ENCODE measurements at places on chromosomes 2 and 18.

- DNase-seq, result no peak
Measured at GRCh38 chr2:108106731-108107130, 120.4 kb downstream of the SLC5A7 start.

- no peak for DNase-seq
Measured at GRCh38 chr18:373780-374179, 105.9 kb upstream of the THOC1 start.

- DNase-seq, result no peak
Measured at GRCh38 chr2:173884025-173884802, 81.0 kb downstream of the SP3 start.

DNA sequence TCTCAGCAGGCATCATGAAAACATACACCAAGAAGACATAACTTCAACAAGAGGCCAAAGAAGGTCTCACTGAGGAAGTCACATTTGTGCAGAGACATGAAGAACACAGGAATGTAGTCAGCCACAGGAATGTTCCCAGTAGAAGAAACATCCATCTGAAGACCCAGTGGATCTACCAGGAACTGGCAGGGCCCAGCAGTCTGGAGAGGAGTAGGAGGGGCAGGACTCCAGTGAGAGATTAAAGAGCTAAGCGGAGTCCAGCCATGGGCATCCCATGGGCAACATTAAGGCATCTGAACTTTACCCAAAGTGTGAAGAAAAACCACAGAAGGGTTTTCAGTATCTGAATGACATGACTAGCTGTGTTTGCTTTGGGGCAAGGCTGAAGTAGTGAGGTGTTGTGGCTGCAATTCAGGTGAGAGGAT, 103.1 kb downstream of the UPP2 start:
- DNase-seq, result peak; percentile 85

DNA sequence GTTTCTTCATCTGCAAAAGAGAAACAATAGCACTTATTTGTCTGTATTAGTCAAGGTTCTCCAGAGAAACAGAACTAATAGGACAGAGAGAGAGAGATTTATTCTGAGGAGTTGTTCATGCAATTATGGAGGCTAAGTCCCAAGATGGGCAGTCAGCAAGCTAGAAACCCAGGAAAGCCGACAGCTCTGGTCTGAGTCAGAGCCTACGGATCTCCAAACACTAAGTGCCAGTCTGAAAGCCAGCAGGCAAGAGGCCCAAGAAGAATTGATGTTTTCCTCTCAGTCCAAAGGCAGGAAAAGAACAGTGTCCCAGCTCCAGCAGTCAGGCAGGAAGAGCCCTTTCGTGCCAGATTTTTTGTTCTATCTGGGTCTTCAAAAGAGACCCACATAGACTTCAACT, 36.5 kb upstream of the SLC66A3 start:
- DNase-seq, result no peak

- DNase-seq, result no peak
Measured at GRCh38 chr2:26843041-26843440, 4.9 kb upstream of the DPYSL5 start.

DNA sequence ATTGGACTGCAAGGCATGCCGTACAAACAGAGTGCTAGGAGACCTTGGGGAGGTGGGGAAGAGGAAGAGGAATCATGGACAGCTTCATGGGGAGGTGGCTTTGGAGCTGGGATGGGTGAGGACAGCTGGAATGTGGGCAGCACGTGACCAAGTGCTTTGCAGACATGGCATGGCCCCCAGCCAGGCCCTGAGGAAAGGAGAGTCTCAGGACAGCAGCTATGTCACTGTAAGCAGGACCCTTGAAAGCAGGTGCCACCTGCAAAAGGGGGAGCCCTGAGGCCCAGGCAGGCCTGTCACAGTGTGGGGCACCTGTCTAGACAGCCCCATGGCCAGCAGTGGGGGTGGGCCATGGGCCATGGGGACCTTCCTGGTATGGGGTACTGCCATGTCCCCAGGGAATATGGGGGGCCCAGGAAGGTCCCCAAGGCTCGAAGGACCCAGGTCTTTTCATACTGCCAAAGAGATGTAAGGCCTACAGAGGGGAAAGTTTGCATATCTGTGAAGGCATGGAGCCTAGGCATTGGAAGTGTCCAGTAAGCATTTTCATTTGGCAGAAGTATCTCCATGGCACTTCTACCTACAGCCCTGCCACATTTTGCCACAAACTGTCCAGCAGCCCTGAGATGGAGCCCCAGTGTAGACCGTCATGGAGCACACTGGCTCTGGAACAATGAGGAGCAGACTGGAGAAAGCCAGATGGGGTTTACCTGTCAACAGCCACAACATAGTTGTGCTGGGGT, 9.9 kb downstream of the PAX8 start:
- DNase-seq, result no peak

DNA sequence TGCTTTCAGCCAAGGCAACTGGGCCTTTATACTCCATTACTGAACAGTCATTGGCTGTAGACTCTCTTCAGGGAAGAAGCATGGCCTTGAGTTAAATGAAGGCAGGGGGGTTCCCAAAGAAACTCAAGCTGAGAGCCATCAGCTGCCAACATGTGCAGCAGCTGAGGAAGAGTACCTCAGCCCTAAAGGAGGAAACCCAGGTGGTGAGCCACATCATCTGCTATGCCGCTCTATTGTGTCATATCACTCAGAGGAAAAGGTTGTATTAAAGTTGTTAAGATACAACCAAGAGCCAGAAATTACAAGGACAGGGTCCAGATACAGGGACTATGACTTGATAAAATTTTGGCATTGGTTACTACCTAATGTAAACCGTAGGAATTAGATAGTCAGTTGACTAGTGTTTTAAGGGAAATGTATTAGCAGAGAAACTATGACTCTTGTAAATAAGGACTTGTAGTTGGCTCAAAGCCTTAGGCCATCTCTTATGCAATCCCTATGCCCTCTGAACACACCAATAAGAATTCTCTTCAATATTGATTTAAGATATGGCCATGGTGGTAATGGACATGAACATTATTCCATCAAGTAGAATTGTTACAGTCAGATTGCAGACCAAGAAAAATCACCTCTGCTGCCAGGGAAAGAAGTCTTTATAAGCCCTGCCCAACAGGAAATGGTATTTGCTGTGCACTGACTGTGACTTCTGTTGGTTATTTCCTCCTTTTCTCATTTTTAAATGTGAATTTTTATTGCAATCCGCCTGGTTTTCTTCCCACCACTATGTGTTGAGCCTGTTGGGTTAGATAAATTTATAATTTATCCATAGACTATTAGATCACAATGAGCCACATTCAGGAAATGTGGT, 9.2 kb upstream of the LRPPRC start:
- no peak for DNase-seq

DNA sequence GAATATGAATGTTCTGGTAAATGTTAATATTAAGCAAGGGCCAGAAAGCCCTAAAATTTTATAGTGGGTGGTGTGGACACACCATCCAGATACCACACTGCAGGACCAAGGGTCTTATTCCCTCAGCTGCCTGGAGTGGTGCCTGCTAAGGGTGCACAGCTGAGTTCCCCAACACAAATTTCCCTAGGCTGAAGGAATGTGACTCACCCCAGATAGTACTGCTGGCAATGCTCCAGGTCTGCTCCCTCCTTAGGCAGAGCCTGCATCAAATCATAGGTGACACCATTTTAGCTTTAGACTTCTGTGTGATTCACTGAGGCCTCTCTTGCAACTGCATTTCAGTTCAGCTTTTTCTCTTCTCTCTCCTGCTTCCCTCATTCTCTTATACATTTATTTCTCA, 321.1 kb downstream of the SATB2 start:
- no peak for DNase-seq

GRCh38 chr2:714005-714741, 37.0 kb upstream of the TMEM18 start:
- DNase-seq, result no peak
